ENCODE measurements at places on chromosomes 5 and 9.

- no peak for DNase-seq
Observed at GRCh38 chr9:94298949-94299599, 29.4 kb downstream of the NUTM2F start.

DNA sequence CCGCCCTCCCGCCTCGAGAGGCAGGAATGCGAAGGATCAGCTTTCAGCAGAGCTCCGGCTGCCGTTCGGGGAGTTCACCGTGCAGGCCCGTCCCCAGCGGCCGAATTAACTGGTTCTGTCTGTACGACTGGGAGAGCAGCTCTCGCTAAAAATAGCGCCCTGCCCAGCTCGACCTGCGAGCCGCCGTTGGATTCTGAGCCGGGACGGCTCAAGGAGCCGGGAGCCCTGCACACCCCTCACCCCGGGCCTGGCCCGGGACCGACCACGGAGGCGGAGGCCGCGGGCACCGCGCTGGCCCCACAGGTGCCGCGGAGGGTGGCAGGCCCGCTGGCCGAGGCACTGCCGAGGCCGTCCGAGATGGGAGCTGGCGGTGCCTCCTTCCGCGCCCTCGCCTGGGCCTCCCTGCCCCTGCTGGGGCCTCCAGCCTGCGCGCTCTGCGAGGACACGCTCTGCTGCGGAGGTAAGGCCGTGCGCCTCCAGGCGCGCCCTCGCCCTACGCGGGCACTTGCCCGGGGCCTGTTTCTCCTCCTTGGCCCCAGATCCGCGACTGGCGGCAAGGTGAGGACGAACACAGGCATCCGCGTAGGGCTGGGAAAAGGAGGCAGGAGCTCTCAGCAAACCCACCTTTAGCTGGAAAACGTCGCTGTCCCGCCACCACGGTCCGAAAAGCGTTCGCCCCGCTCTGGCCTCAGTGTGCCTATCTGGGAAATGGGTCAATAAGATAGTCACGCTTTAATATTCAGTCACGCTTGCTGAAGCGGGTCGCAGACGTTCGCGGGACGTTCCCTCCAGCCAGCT, 53.1 kb upstream of the DAB2IP start:
- no peak for DNase-seq

GRCh38 chr5:131993676-131994075, 17.8 kb downstream of the ACSL6 start:
- no peak for DNase-seq

- no peak for DNase-seq
Observed at GRCh38 chr9:130110596-130111021, 56.9 kb downstream of the GPR107 start.

- no peak for DNase-seq
Observed at GRCh38 chr5:2602451-2603271, 148.8 kb downstream of the IRX2 start.

DNA sequence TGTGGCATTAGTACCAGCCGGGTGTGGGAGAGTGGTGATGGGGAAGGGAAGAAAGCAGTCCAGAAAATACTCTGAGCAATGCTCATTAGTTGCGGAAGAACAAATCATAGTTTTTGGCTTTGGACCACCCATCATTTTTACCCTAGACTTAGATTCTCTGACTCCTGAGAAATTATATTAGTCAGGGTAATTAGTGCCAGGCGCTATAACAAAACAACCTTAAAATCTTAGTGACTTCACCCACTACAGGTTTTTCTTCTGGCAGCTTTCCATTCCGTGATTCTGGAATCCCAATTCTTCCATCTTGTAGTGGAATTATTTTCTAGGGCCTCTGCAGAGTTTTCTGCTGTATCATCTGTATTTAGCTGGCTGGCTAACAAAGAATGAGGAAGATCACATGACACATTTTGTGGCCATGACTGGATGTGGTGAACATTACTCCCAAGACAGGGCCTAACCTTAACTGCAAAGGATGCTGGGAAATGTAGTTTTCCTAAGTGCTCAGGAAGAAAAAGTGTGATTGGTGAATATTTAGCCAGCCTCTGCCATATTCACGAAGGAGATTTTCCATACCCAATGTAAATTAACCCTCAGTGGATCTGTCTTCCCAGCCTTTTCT, 373.0 kb upstream of the MEF2C start:
- DNase-seq = no peak

- no peak for DNase-seq
Observed at GRCh38 chr5:135951257-135951656, 3.5 kb downstream of the LECT2 start.

- DNase-seq = no peak
Observed at GRCh38 chr5:117680426-117680825, 1105.8 kb upstream of the SEMA6A start.

GRCh38 chr5:157611571-157612476, 36.2 kb upstream of the ADAM19 start:
- no peak for DNase-seq

DNA sequence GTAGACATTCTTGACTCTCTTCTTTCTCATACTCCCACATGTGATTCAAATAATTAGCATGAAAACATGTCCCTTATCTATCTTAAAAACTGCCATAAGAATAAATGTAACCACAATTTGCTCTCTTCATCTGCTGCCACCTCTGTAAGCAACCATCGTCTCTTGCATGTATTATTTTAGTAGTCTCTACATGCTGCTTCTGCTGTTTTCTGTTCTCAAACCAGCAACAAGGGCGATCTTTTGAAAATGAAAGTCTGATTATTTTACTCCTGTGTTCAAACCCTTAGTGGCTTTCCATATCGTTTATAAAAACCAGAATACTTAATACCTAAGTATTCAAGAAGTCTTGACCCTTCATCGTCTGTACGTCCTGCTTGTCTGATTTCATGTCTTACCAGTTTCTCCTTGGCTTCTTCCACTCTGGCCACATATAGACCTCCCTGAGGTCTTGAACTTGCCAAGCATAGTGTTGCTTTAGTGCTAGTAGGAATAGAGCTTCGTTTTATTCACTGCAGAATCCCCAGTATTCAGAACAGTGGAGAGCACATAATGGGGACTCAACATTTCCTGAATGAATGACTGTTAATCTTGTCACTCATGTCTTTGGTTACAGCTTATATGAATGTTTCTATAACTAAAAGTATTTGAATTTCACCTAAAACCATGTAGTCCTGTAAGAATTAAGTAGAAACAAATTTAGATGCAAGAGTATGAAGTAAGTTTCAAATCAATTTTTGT, 10.6 kb downstream of the CDC42SE2 start:
- no peak for DNase-seq

Data from activated CD8-positive, alpha-beta memory T cell treated with anti-CD3 and anti-CD28 coated beads for 4 hours (primary cell).